ENCODE measurements at places on chromosomes 1 and 21.

GRCh38 chr1:180562640-180563025, 3.9 kb downstream of the OVAAL start:
- no peak for DNase-seq

DNA sequence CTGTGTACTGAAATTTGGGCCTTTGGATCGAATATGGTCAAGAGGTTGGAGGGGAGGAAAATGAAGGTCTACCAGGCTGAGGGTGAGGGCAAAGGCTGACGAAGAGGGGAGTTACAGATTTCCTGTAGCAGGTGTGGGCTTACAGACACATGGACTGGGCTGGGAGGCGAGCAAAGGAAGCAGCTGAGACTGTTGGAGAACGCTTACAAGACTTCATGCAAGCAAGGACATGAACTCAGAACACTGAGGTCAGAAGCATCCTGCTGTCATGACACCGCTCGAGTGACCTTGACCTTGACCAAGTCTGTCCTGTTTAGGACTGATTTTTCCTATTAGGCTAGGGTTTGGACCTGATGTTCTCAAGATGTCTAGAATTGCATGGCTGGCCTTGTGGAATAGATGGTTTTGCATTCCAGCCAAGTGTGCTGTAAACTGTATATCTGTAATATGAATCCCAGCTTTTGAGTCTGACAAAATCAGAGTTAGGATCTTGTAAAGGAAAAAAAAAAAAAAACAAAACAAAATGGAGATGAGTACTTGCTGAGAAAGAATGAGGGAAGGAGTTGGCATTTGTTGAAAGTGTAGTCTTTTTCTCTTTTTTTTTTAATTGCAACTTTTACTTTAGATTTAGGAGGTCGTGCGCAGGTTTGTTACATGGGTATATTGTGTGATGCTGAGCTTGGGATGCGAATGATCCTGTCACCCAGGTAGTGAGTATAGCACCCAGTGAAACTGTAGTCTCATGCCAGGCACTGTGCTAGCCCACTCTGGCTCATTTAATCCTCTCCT, 5.8 kb downstream of the ELF3 start:
- no peak for DNase-seq

- no peak for DNase-seq
Observed at GRCh38 chr1:206832352-206832880, 33.0 kb upstream of the IL20 start.

GRCh38 chr1:8476006-8476405, 158.1 kb downstream of the SLC45A1 start:
- no peak for DNase-seq

GRCh38 chr1:78373676-78374075, 117.1 kb upstream of the PTGFR start:
- no peak for DNase-seq

GRCh38 chr1:214548988-214549387, 2.4 kb downstream of the PTPN14 start:
- DNase-seq, result no peak

Data from T-helper 2 cell (primary cell).